ENCODE measurements at places on chromosomes 2 and 18. TPM values are rescaled to one million over a fixed set of nuclear protein-coding genes. Genes with fewer than 3 reads are reported as not detected.

NLRC4 gene
- 0.38 TPM for total RNA-seq

GPR39 gene
- 0.83 TPM for total RNA-seq

L3MBTL4 gene
- total RNA-seq: 49.9 TPM

TRIM43 gene
- total RNA-seq: not detected

UPP2 gene
- total RNA-seq: 0.15 TPM

IGFBP5 gene
- 1,984 TPM for total RNA-seq

DNA sequence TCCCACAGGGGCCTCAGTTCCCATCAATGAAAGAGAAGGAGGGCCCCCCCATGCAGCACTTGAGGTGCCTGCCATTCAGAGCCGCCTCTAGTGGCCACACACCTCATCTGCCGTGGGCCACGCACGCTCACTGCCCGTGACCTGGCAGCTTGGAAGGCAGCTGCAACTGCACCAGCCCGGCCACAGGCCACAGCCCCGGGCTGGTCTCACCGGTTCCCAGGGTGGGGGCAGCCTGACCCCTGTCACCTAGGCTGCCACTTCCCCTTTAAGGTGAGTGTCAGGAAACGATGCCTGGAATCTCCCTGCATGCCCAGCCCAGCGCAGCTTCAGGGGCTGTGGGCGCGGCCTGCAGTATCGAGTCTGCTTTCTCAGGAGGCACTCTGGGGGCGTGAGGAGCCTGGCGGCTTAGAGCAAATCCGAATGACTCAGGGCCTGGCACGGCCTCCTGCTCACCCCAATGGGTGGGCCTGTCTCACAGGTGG lies 2.6 kb downstream of the MAB21L4 start:
- no peaks in the 10 kb centered on the region for H3K27me3 ChIP-seq
- DNase-seq: no peak
- H3K4me3 ChIP-seq: no peak overlapping the region
- no peaks in the 10 kb centered on the region for H3K36me3 ChIP-seq
- H3K4me1 ChIP-seq: no peaks in the 10 kb centered on the region

DNA sequence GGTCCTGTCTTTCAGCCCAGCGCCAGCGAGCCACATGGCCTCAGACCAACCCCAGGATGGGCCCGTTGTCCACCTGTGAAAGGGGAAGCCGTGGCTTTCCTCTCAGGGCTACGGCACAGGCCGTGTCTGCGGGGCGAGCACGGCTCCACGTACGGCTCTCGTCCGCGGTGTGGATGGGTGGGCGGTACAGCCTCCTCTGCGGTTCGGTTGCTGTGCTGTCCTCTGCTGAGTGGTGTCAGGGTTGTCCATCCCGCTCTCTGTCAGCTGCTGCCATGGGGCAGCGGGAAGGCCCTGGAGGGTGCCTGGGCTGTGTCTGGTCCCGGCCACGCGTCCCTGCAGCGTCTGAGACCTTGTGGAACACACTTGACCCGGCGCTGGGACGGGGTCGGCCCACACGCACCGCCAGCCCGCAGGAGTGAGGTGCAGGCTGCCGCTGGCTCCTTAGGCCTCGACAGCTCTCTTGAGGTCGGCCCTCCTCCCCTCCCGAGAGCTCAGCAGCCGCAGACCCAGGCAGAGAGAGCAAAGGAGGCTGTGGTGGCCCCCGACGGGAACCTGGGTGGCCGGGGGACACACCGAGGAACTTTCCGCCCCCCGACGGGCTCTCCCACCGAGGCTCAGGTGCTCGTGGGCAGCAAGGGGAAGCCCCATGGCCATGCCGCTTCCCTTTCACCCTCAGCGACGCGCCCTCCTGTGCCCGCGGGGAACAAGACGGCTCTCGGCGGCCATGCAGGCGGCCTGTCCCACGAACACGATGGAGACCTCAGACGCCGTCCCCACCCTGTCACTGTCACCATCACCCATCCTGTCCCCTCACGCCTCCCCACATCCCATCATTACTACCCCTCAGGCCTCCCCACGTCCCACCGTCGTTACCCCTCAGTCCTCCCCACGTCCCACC lies 128.7 kb downstream of the NFATC1 start:
- peak; percentile 18 for DNase-seq

GRCh38 chr2:46589356-46589755 lies 110.0 kb downstream of the TMEM247 start:
- H3K27ac ChIP-seq: no peak overlapping the region
- no peak for DNase-seq
- no peaks in the 10 kb centered on the region for H3K4me1 ChIP-seq
- no peaks in the 10 kb centered on the region for H3K36me3 ChIP-seq
- H3K27me3 ChIP-seq: no peaks in the 10 kb centered on the region

GRCh38 chr2:35462226-35462998 lies 893.2 kb upstream of the CRIM1 start:
- H3K27ac ChIP-seq: no peak overlapping the region
- H3K36me3 ChIP-seq: no peaks in the 10 kb centered on the region

- no peaks in the 10 kb centered on the region for H3K36me3 ChIP-seq
- no peaks in the 10 kb centered on the region for H3K27me3 ChIP-seq
- H3K4me1 ChIP-seq: no peaks in the 10 kb centered on the region
- no peak overlapping the region for H3K27ac ChIP-seq
- DNase-seq: no peak
- H3K4me3 ChIP-seq: no peak overlapping the region
Observed at GRCh38 chr2:222722327-222722946, 51.0 kb downstream of the MOGAT1 start.

- H3K27ac ChIP-seq: no peak overlapping the region
- no peaks in the 10 kb centered on the region for H3K36me3 ChIP-seq
- no peak for DNase-seq
- H3K27me3 ChIP-seq: no peaks in the 10 kb centered on the region
- H3K4me3 ChIP-seq: no peak overlapping the region
- no peaks in the 10 kb centered on the region for H3K4me1 ChIP-seq
Observed at GRCh38 chr2:132448771-132449170, 32.2 kb downstream of the GPR39 start.

DNA sequence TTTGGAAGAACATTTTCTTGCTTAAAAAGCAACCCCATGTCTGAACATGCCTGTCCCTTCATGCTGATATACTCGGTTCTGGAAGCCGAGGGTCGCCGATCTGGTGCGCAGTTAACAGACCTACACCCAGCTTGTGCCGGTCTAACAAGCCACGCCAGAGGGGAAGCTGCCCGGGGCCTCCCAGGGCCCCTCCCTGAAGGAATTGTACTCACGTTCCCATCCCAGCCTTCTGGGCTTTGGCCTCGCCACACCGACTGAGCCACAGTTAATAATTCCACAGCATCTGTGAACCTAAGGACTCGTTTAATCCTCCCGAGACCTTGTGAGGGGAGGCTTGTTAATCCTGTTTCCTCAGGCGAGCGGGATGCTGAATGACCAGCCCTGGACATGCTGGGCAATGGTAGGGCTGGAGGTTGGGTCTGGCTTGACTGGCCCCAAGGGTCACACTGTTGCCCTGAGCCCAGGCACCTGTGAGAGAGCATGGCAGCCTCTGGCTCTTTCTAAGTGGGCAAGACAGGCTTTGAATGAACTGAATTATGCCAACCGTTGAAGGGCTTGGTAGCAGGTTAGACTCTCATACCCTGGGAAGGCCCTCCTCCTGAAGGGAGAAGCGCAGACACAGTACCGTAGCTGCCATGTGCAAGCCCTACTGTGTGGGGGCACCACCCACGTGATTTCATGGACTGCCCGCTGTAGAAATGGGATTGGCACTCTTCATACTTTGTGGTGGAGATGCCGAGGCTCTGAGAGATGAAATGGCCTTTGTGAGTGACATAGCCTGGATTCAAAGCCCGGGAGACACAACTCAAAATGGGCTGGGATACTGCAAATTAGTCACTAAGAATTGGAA lies 27.9 kb upstream of the ODC1 start:
- H3K27me3 ChIP-seq: no peaks in the 10 kb centered on the region
- H3K4me3 ChIP-seq: no peak overlapping the region
- no peak overlapping the region for H3K27ac ChIP-seq
- H3K4me1 ChIP-seq: no peaks in the 10 kb centered on the region

DNA sequence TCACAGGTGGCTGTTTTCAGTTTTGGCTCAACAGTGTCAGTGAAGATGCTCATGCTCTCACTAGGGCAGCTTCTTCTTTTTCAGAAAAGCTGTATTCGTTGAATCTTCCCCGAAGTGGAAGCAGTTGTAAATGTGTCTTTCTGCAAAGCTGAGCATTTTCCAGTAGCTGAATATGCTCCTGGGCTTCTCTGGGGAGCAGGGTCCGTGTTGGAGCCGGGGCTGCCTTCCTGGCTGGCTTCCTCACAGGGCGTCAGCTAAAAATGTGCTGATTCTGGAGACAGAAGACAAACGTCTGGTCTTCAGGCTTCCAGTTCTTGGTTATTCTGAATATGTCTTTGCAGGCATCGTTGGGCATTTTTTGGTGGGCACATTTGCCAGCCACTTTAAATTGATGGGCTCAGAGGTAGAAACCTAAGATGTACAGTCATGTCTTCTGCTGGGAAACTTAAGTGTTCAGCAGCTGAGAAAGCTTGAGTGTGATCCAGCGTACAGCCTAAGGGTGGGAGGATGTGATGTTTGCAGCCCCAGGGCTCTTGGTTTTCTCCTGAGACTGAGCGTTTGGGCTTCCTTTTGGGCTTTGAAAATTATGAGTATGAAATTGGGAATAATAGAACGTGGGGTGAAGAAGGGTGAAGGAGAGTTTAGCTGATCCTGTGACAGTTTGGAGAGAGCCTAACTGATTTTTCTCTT lies 19.0 kb downstream of the SETBP1 start:
- no peaks in the 10 kb centered on the region for H3K36me3 ChIP-seq
- peaks cover 22% of the 10 kb centered on the region for H3K4me1 ChIP-seq
- DNase-seq: no peak
- H3K27me3 ChIP-seq: no peaks in the 10 kb centered on the region
- H3K4me3 ChIP-seq: no peak overlapping the region

Data from ovary (tissue), 10 donors.